Activated CD8-positive, alpha-beta T cell treated with anti-CD3 and anti-CD28 coated beads, Interleukin-2, amount 10 ng/mL, durations not matched to agents 7 days and 5 days (primary cell): ENCODE measurements at places on chromosomes 7 and 10. TPM values are rescaled to one million over a fixed set of nuclear protein-coding genes. Genes with fewer than 3 reads are reported as not detected.

DNA sequence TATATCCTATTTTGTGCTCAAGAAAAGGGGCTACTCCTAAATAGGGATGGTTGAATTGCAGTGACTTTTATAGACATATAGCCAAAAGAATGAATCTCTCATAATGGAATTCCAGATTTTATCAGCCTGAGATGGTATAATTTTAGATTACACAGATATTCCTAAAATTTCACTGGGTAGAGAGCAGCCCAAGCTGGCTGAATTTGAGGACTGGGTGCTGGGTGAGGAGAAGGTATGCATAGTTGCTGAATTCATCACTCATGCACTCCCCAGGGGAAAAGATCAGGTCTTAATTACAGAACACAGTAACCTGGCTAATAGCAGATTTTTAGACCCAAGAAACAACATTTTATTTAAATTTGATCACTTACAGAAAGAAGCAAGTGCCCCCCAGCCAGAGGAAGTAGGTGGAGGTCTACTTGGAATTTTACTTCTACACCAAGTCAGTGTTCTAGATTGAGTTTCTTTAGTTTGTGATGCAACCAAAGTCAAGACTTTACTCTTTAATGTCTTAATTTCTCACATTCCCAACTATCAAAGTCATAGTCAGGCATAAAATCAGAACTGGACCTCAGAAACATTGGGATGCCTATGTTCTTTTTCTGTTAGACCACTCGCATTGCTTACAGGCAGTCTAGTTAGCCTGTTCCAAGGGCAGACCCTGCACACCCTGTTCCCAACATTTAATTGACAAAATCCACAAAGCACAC is 337.4 kb upstream of the PODXL start:
- H3K4me1 ChIP-seq: peaks cover 8% of the 10 kb centered on the region
- no peak for DNase-seq
- peaks cover 2% of the 10 kb centered on the region for H3K27me3 ChIP-seq
- H3K4me3 ChIP-seq: no peak overlapping the region
- H3K27ac ChIP-seq: no peak overlapping the region

DNA sequence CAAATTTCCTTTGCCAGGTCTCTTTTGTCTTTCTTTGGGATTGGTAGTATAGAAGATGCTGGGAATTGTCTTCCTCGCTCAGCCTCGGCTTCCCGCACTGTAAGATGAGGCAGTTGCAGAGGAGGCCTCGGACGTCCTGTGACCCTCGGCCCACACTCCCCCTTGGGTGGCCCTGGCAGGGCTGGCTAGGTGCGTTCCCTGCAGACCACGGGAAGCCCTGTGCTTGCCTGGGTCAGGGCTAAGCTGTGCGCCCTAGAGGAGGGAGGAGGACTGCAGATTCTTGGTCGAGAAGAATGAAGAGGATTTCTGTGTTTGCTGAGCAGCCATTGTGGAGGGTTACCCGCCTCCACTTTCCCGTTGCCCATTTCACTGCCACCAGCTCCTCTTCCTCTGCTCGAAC is 42.8 kb downstream of the WIPI2 start:
- H3K4me1 ChIP-seq: peaks cover 29% of the 10 kb centered on the region
- peaks cover 4% of the 10 kb centered on the region for H3K27me3 ChIP-seq
- no peak for DNase-seq
- no peak overlapping the region for H3K4me3 ChIP-seq
- H3K27ac ChIP-seq: no peak overlapping the region

DNA sequence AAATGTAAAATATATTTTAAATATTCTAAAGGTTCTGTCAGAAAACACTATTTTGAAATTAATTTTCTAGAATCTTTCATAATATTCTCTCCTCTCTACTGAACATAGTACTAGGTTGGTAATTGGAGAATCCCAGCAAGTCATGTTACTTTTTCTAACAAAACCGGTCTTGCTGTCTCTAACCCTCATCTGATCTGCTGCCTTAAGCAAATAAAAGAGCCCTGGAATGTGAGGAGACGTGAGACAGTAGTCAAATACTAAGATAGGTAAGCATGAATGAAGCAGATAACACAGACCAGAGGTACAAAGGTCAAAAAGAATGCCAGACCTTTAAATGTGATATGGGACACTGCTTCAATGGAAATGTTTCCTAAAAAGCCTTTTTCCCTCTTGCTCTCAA is 462.4 kb upstream of the NUPR2 start:
- H3K4me1 ChIP-seq: no peaks in the 10 kb centered on the region
- no peak for DNase-seq
- H3K4me3 ChIP-seq: no peak overlapping the region
- no peaks in the 10 kb centered on the region for H3K36me3 ChIP-seq

DNA sequence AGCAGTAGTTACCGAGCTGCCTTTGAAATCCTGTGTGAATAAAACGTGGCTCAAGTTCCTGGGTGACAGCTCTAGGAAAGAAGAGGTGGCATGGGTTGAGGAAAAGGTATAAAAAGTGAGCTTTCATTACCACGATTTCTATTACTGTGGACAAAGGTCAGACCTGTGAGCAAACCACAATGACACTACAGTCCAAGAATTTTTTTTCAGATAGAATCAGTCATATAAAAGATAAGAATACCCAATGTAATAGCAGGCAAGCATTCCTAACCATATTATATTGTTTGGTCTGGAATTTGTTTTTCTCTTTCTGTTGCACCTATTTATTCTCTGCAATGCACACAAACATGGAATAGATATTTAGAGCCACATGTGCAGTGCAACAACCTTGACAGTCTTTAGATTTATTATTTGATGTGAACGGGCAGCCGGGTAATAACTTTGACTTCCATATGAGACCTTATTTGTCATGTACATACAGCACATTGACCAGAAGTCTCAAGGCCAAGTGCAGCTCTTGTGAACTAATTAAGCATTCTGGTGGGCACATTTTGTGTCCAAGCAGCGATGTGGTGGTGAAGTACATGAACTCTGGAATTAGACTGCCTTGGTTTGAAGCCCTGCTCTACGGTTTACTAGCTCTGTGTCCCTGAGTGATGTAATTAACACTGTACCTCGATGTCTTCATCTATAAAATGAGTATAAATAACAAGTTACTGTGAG is 156.8 kb downstream of the NRCAM start:
- no peaks in the 10 kb centered on the region for H3K4me1 ChIP-seq
- no peak for DNase-seq
- H3K27ac ChIP-seq: no peak overlapping the region
- H3K4me3 ChIP-seq: no peak overlapping the region
- no peaks in the 10 kb centered on the region for H3K36me3 ChIP-seq

- no peaks in the 10 kb centered on the region for H3K36me3 ChIP-seq
- H3K4me3 ChIP-seq: peak overlapping the region; percentile 22
- no peak overlapping the region for H3K27ac ChIP-seq
- H3K27me3 ChIP-seq: peaks cover 36% of the 10 kb centered on the region
Measured at GRCh38 chr10:70673043-70673928, 980 bp downstream of the ADAMTS14 start.

- H3K36me3 ChIP-seq: no peaks in the 10 kb centered on the region
- H3K27me3 ChIP-seq: peaks cover 12% of the 10 kb centered on the region
- no peak for DNase-seq
- H3K27ac ChIP-seq: no peak overlapping the region
- H3K4me3 ChIP-seq: no peak overlapping the region
Measured at GRCh38 chr10:83886871-83887270, 252.4 kb upstream of the GHITM start.

DNA sequence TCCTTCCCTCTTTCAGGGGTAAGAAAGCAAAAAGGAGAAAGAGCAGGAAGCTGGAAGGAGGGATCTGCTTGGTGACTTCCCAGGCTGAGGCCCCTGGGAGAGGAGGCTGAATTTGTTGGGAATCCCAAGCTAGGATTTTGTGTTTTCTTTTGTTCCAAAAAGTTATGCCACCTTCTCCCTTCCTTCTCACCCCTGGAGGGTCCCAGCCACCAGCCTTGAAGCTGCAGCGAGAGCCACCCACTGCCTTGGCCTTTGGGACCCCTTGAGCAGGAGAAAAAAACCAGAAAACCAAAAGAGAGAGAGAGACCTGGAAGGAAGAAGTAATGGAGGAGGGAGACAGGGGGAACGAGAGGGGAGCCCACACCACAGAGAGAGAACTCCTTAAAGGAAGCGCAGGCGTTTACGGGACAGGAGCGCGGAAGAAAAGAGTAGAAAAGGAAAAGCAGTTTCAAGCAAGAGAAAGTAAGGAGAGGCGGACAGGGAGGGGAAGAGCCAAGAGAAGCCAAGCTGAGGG is 7.2 kb downstream of the VAX1 start:
- peaks cover 13% of the 10 kb centered on the region for H3K4me1 ChIP-seq
- H3K36me3 ChIP-seq: peaks cover 4% of the 10 kb centered on the region
- no peak overlapping the region for H3K4me3 ChIP-seq
- DNase-seq: no peak
- H3K27ac ChIP-seq: no peak overlapping the region

DNA sequence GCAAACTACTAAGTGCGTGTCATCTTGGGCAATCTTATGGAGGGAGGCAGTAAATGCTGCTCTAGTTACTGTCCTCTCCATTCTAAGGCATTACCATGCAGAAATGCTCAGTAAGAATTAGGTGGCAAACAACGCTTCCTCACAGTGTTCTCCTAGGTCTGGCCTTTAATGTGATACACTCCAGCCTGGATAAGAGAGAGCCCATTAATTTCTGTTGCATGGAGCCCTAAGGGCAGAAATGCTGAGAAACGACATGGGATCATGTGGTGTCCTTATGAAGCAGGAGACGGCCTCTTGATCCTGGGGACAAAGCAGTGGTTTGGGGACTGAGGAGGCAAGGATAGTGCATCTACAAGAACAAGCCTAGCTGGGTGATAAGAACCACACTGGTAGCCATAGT is 44.0 kb downstream of the SLC25A13 start:
- no peak overlapping the region for H3K4me3 ChIP-seq
- H3K27ac ChIP-seq: no peak overlapping the region
- H3K36me3 ChIP-seq: peaks cover 10% of the 10 kb centered on the region

- no peak for DNase-seq
- H3K4me1 ChIP-seq: no peaks in the 10 kb centered on the region
- no peak overlapping the region for H3K27ac ChIP-seq
Measured at GRCh38 chr7:122528879-122529481, 169.9 kb downstream of the RNF133 start.

GRCh38 chr7:44196450-44196872 is 4.3 kb upstream of the YKT6 start:
- peaks cover 16% of the 10 kb centered on the region for H3K4me1 ChIP-seq
- peaks cover 3% of the 10 kb centered on the region for H3K36me3 ChIP-seq
- H3K4me3 ChIP-seq: no peak overlapping the region
- H3K27ac ChIP-seq: peak overlapping the region; percentile 30

GRCh38 chr10:119078422-119079179 is 2.0 kb downstream of the EIF3A start:
- H3K36me3 ChIP-seq: peaks cover 54% of the 10 kb centered on the region
- no peak for DNase-seq
- peaks cover 47% of the 10 kb centered on the region for H3K4me1 ChIP-seq
- peak overlapping the region; percentile 94 for H3K4me3 ChIP-seq
- H3K27ac ChIP-seq: peak overlapping the region; percentile 96
- H3K27me3 ChIP-seq: no peaks in the 10 kb centered on the region

DNA sequence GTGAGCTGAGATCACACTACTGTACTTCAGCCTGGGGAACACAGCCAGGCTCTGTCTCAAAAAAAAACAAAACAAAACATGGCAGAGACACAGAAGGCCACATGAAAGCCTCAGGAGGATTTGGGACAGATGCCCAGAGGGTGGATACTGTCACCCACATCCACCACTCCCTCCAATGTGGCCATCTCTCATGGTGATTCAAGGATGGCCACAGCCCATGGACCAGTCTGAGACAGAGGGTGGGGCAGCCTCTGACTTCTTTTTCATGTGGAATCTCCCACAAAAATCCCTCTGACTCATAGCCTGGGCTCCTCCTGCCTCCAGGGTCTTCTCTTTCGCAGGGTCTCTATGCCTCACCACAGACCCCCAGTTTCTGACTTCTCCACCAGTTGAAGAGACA is 59.0 kb upstream of the GTF2I start:
- no peaks in the 10 kb centered on the region for H3K27me3 ChIP-seq
- no peak overlapping the region for H3K27ac ChIP-seq
- peaks cover 4% of the 10 kb centered on the region for H3K4me1 ChIP-seq
- no peak overlapping the region for H3K4me3 ChIP-seq
- no peak for DNase-seq

GRCh38 chr7:81190997-81191768 is 272.3 kb upstream of the SEMA3C start:
- no peaks in the 10 kb centered on the region for H3K27me3 ChIP-seq
- no peaks in the 10 kb centered on the region for H3K36me3 ChIP-seq
- no peaks in the 10 kb centered on the region for H3K4me1 ChIP-seq
- no peak for DNase-seq
- no peak overlapping the region for H3K4me3 ChIP-seq

DNA sequence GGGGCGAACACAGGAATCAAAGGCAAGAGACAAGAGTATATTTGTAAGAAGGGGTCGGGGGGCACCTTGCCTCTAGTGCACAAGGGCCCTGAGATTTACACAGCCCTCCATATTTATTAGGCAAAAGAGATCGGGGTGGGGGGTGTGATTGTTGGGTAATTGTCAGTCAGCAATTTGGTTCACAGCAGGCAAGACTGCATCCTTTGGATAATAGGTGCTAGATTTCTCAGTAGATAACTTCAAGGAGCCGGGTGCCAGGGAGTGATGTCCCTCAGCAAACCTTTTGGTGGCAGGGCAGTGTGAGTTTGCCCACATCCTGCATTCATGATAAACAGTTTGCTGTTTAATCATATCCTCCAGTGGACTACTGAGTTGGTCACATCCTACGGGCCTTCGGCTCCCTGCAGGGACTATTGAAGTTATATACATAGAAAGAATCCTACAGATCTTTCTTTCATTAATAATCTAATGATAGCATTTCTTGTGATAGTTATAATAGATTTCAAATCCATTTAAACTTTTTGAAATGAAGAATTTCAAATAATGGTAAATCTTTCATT is 178.5 kb downstream of the GNAI1 start:
- no peak overlapping the region for H3K27ac ChIP-seq
- H3K4me3 ChIP-seq: no peak overlapping the region
- H3K36me3 ChIP-seq: no peaks in the 10 kb centered on the region
- peaks cover 6% of the 10 kb centered on the region for H3K4me1 ChIP-seq
- DNase-seq: no peak

The PTPRN2 gene
- 7.2 TPM for total RNA-seq

The CAMK2B gene
- not detected for total RNA-seq

The MSS51 gene
- 2.9 TPM for total RNA-seq

The OR13A1 gene
- not detected for total RNA-seq

The SMKR1 gene
- total RNA-seq: 1.6 TPM
